Activated CD4-positive, alpha-beta memory T cell treated with anti-CD3 and anti-CD28 coated beads for 36 hours (primary cell): ENCODE measurements at places on chromosomes 16 and 17. TPM values are rescaled to one million over a fixed set of nuclear protein-coding genes. Genes with fewer than 3 reads are reported as not detected.

The PRAC1 gene
- not detected for total RNA-seq

GRCh38 chr17:14407541-14407940, 106.7 kb downstream of the HS3ST3B1 start:
- no peaks in the 10 kb centered on the region for H3K36me3 ChIP-seq
- H3K27me3 ChIP-seq, result no peaks in the 10 kb centered on the region
- H3K4me3 ChIP-seq, result no peak overlapping the region
- no peak overlapping the region for H3K27ac ChIP-seq
- no peak for DNase-seq

The GNG13 gene
- not detected for total RNA-seq

The FMNL1 gene
- total RNA-seq, result 331 TPM

- peaks cover 33% of the 10 kb centered on the region for H3K27me3 ChIP-seq
- H3K4me3 ChIP-seq, result no peak overlapping the region
- DNase-seq, result no peak
- peaks cover 8% of the 10 kb centered on the region for H3K4me1 ChIP-seq
Measured at GRCh38 chr17:79026376-79027273, 2.7 kb downstream of the C1QTNF1 start.

GRCh38 chr17:13590441-13590840, 11.3 kb downstream of the HS3ST3A1 start:
- H3K4me1 ChIP-seq, result peaks cover 6% of the 10 kb centered on the region
- no peaks in the 10 kb centered on the region for H3K36me3 ChIP-seq
- no peak overlapping the region for H3K27ac ChIP-seq
- H3K4me3 ChIP-seq, result no peak overlapping the region
- no peak for DNase-seq

DNA sequence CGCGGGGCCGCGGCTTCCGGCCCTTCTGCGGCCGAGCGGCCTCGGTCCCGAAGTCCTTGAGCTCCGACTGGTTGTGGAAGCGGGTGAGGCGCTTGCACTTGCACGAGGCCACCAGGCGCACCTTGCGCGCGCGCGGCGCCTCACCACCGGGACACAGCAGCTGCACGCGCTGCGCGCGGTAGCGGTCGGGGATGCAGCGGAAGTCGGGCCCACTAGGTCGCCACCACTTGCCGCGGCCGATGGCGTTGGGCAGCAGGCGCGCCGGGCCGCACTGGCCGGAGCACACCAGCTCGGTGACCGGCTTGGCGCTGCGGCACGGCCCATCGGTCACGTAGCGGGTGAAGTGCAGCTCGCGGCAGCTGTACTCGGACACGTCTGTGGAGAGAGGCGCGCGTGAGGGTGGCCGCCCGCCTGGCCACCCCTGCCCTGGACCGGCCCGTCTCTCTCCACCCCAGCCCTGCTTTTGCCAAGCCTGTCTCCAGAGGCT, 3.2 kb downstream of the SOST start:
- H3K27ac ChIP-seq, result no peak overlapping the region
- no peaks in the 10 kb centered on the region for H3K36me3 ChIP-seq
- no peak overlapping the region for H3K4me3 ChIP-seq
- no peaks in the 10 kb centered on the region for H3K4me1 ChIP-seq

The DNASE1L2 gene
- total RNA-seq, result 0.67 TPM

GRCh38 chr17:55742272-55743102, 8.4 kb upstream of the PCTP start:
- H3K4me1 ChIP-seq, result no peaks in the 10 kb centered on the region
- no peaks in the 10 kb centered on the region for H3K36me3 ChIP-seq
- peaks cover 21% of the 10 kb centered on the region for H3K27me3 ChIP-seq
- no peak overlapping the region for H3K27ac ChIP-seq

DNA sequence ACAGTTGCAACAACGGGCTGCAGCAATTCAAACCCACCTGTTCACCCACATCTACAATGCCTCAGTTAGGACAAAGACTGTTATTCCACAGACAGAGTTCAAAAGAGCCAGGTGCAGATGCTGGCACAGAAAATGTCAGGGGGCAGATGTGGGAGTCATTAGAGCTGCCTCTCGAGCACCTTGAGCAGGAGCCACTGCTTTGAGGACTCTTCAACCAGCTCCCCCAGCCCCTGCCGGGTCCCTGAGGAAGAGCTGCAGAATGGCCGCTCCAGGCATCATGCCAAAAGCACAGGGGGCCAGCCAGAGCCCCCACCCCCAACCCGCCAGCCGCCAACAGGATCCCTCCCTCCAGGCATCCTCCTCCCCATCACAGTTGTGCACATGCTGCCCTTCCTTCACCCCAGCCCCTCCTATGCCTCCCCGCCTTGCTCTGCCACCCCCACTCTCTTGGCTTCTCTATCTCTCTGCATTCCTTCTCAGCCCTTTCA, 20.8 kb downstream of the C17orf67 start:
- H3K27me3 ChIP-seq, result no peaks in the 10 kb centered on the region
- no peak overlapping the region for H3K27ac ChIP-seq
- peaks cover 8% of the 10 kb centered on the region for H3K36me3 ChIP-seq
- H3K4me3 ChIP-seq, result no peak overlapping the region
- H3K4me1 ChIP-seq, result no peaks in the 10 kb centered on the region
- no peak for DNase-seq

DNA sequence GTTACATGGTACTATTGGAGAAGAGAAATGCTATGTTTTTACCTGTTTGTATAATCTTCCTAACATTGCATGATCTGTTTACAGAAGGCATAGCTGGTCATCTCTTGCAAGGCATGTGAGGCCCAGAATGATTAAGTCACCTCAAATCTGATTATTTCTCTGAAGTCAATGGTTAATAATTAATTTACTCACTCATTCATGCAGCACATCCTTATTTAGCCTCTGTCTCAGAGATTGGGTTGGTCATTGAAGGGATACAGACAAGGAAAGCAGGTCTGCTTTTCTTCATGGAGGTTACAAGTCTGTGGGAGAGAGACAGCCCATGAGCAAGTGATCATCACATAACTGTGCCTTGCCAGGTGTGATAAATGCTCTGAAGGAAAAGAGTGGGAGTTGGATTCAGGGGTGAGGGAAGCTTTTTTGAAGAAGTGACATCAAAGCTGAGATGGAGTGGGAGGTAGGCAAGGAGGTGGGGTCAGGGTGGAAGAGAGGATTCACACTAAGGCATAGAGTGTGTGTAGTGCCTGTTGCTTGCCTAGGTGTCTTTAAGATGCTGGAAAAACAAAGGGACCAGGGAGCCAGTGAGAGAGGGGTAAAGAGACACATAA, 16.3 kb upstream of the RBFOX1 start:
- H3K36me3 ChIP-seq, result no peaks in the 10 kb centered on the region
- no peaks in the 10 kb centered on the region for H3K4me1 ChIP-seq
- no peaks in the 10 kb centered on the region for H3K27me3 ChIP-seq
- no peak for DNase-seq
- H3K27ac ChIP-seq, result no peak overlapping the region

The CFAP119 gene
- 4.9 TPM for total RNA-seq

DNA sequence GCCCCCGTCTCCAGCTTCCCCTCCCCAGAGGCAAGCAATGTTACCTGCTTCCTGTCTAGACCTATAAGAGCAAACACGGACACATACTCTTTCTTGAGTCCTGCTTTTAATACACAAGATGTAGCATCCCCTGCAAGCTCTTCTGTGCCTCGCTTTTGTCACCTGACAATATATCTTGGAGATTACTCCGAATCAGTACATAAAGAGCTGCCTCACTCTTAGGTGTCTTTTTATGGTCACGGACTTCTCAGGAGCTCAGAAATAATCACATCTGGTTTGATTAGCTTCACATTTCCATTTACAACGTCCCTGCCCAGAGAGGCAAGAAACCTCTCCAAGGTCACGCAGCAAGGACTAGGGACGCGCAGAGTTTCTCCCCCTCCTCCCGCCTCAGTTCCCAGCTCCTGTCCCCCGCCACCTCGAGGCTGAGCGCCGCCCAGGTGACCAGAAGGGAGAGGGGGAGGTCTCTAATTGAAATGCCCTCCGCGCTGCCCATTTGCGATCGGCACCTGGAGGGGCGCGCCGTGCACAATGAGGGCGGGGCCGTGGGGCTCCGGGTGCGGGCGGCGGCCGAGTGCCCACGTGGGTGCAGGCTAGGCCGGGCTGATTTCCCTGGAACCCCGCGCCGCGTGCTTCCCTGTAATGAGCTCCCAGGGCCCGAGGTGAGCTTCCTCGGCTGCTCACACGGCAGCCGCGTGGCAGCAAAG, 13.8 kb upstream of the SEZ6 start:
- H3K4me1 ChIP-seq, result peaks cover 4% of the 10 kb centered on the region
- H3K27ac ChIP-seq, result no peak overlapping the region
- DNase-seq, result no peak
- no peaks in the 10 kb centered on the region for H3K36me3 ChIP-seq

GRCh38 chr17:46121165-46121764, 72.0 kb downstream of the KANSL1 start:
- no peak overlapping the region for H3K4me3 ChIP-seq
- H3K36me3 ChIP-seq, result no peaks in the 10 kb centered on the region
- H3K4me1 ChIP-seq, result peaks cover 72% of the 10 kb centered on the region
- no peak for DNase-seq

The NPIPA2 gene
- 4.7 TPM for total RNA-seq

The TSNAXIP1 gene
- 0.81 TPM for total RNA-seq

GRCh38 chr17:40306395-40306794, 2.6 kb upstream of the RARA start:
- peak overlapping the region; percentile 38 for H3K27ac ChIP-seq
- peak overlapping the region; percentile 18 for H3K4me3 ChIP-seq
- DNase-seq, result no peak
- no peaks in the 10 kb centered on the region for H3K27me3 ChIP-seq
- H3K36me3 ChIP-seq, result peaks cover 23% of the 10 kb centered on the region

DNA sequence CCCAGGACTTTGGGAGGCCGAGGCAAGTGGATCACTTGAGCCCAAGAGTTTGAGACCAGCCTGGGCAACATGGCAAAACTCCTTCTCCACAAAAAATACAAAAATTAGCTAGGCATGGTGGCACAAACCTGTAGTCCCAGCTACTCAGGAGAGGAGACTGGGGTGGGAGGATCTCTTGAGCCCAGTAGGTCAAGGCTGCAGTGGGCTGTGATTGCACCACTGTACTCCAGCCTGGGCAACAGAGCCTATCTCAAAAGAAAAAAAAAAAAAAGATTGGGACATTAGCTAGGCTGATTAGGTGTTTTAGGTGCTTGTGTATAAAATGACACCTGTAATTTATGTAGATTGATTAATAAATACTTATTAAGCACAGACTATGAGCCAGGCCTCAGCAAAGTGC, 10.1 kb downstream of the GFOD2 start:
- DNase-seq, result no peak
- peaks cover 16% of the 10 kb centered on the region for H3K4me1 ChIP-seq
- no peak overlapping the region for H3K27ac ChIP-seq
- no peaks in the 10 kb centered on the region for H3K27me3 ChIP-seq
- H3K4me3 ChIP-seq, result no peak overlapping the region
- H3K36me3 ChIP-seq, result peaks cover 1% of the 10 kb centered on the region

- H3K36me3 ChIP-seq, result no peaks in the 10 kb centered on the region
- H3K4me1 ChIP-seq, result peaks cover 7% of the 10 kb centered on the region
- DNase-seq, result no peak
- H3K27me3 ChIP-seq, result peaks cover 7% of the 10 kb centered on the region
- H3K4me3 ChIP-seq, result no peak overlapping the region
Measured at GRCh38 chr16:88427376-88427775, 25.7 kb upstream of the ZFPM1 start.

DNA sequence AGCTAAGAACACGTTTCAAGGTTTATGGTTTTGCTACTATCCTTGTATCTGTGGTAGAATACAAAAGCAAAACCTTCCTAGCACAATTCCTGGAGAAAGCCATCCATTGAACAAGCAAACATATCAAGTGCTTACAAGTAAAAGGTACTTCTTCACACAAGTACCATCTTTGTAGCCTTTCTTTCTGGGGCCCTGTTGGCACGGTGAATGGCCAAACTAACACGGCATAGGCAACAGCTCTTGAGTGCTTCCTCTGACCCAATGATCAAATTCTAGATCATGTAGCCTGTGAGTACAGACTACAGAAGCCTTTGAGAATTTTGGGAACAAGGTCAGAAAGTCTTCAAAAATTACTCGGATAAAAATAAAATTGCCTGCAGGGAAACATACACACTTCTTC, 57.9 kb downstream of the ANKFY1 start:
- no peak overlapping the region for H3K4me3 ChIP-seq
- H3K36me3 ChIP-seq, result peaks cover 48% of the 10 kb centered on the region
- H3K4me1 ChIP-seq, result peaks cover 20% of the 10 kb centered on the region

- no peak overlapping the region for H3K4me3 ChIP-seq
- no peaks in the 10 kb centered on the region for H3K27me3 ChIP-seq
- peaks cover 52% of the 10 kb centered on the region for H3K4me1 ChIP-seq
- H3K36me3 ChIP-seq, result peaks cover 12% of the 10 kb centered on the region
- H3K27ac ChIP-seq, result peak overlapping the region; percentile 74
Measured at GRCh38 chr17:27579897-27580321, 51.1 kb upstream of the LGALS9 start.

DNA sequence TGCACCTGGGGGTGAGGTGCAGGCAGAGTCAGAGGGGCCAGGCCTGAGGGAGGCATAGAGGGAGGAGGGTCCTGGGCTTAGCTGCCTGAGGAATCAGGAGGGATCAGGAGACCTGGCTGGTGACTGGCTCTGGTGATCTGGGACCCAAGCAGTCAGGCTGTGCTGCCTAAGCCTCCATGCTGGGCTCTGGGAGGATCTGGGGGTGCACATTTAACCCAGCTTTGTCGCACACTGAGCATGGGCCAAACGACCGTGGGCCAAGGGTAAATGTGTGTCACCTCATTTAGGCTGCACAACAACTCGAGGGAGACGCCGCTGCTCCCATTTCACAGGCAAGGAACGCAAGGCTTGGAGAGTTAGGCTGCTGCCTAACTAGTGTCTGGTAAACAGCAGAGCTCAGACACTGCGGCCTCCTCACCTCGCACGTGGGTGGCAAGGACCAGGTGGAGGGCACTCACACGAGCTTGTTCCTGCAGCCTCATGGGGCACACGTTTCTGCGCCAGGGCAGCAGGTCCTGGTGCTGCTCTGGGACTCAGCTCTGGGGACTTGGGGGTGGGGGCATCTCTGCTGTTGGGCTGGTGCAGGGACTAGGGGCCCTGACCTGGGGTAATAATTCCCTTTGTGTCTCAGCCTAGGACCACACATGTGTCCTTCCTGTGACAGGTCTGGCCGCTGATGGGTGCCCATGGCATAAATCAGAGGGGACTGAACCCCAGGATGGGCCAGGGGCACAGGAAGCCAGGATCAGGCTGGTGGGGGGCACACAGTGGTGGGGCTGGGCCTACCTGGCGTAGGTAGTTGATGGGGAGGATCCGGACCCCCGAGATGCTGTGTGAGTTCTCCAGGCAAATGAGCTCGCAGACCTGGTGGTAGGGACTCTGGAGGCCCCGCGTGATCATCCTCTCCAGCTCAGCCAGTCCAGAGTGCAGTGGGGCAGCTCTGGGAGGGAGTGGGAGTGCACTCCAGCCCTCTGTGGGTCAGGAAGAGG, 18.7 kb downstream of the TMEM235 start:
- no peak overlapping the region for H3K4me3 ChIP-seq
- H3K27ac ChIP-seq, result no peak overlapping the region

GRCh38 chr17:64221679-64222078, 41.4 kb downstream of the TEX2 start:
- H3K4me3 ChIP-seq, result no peak overlapping the region
- peaks cover 20% of the 10 kb centered on the region for H3K4me1 ChIP-seq
- DNase-seq, result no peak
- H3K27ac ChIP-seq, result no peak overlapping the region
- peaks cover 3% of the 10 kb centered on the region for H3K36me3 ChIP-seq

The DYNLRB2 gene
- not detected for total RNA-seq

The ZSCAN10 gene
- not detected for total RNA-seq

The TIMP2 gene
- total RNA-seq, result 1.1 TPM

GRCh38 chr16:81551151-81551808, 106.7 kb downstream of the CMIP start:
- no peaks in the 10 kb centered on the region for H3K27me3 ChIP-seq
- peak; percentile 51 for DNase-seq
- H3K36me3 ChIP-seq, result peaks cover under 1% of the 10 kb centered on the region
- H3K27ac ChIP-seq, result peak overlapping the region; percentile 47
- no peak overlapping the region for H3K4me3 ChIP-seq
